Heart right ventricle (tissue), 16 donors: ENCODE measurements at places on chromosomes 12 and 14. TPM values are rescaled to one million over a fixed set of nuclear protein-coding genes. Genes with fewer than 3 reads are reported as not detected.

FZD10 gene
- not detected for total RNA-seq

HOXC5 gene
- total RNA-seq = not detected

GRCh38 chr14:103127861-103128598, 4.8 kb downstream of the TNFAIP2 start:
- no peak for DNase-seq
- no peaks in the 10 kb centered on the region for H3K27me3 ChIP-seq
- H3K36me3 ChIP-seq = no peaks in the 10 kb centered on the region
- H3K27ac ChIP-seq = no peak overlapping the region

DNA sequence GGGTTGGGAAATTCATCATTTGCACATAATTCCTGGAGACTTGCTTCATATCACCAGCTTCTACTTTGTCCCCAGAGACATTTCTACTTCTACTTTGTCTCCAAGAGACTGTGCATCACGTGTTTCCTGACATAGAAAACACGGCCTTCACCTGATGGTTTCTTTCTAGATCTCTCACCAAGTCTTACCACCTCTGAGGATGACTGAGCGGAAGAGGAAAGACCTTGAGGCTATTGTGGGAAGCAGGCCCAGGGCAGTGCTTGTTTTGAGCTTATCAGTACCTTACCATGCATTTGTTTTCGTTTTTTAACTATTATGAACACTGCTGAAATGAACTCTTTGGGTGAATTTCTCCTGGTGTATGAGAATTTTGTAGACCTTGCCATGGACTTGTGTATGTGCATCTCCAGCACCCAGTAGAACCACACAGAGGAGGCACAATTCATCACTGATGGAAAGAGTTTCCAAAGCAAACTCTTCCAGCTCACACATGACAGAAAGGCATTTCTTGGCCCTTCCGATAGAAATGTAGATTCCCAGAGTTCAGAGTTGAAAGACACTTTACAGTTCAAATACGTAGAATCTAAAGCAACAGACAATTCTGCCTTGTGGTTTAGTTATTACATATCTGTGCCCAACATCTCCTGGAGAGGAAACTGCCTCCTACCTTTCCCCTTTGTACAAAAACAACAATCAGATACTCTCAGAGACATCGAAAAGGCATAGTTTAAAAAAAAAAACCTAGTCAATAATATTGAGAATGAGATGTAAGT, 434.7 kb downstream of the FUT8 start:
- no peaks in the 10 kb centered on the region for H3K36me3 ChIP-seq
- no peaks in the 10 kb centered on the region for H3K4me1 ChIP-seq
- H3K27ac ChIP-seq = peak overlapping the region; percentile 69
- no peak for DNase-seq
- H3K27me3 ChIP-seq = no peaks in the 10 kb centered on the region

DNA sequence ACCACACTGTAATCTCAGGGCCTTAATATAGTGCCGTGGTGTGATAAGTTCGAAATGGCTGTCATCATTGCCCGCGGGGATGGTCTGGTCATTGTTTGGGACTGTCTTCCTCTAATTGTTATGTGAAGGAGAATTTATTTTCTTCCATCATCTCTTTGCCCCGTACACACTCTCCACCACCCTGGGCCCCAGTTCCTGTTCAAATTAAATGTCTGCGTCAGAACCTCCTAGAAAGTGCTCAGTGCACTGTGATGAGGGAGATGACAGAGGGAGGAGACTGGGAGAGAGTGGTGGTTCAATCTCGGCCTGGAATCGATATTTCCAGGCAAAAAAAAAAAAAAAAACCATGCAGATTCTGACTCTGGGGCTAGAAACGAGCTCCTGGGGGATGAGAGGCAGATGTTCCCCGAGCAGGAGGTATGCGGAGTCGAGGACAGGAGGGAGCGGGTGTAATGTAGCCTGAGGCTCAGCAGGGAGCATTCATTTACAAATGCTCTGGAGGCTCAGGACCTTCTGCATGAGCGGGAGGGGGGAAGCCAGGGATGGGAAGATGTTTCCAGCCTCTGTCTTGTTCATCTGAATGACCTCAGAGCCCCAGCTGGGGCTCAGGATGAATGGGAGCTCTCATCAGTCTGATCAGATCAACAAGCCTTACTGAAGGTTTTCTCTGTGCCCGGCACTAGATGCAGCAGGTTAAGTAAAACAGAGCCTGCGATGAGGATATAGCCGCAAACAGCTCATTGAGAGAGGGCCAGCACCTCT, 219.5 kb downstream of the TBX5 start:
- DNase-seq = no peak
- peaks cover 6% of the 10 kb centered on the region for H3K27me3 ChIP-seq
- no peaks in the 10 kb centered on the region for H3K36me3 ChIP-seq
- H3K27ac ChIP-seq = no peak overlapping the region
- no peak overlapping the region for H3K4me3 ChIP-seq

DNA sequence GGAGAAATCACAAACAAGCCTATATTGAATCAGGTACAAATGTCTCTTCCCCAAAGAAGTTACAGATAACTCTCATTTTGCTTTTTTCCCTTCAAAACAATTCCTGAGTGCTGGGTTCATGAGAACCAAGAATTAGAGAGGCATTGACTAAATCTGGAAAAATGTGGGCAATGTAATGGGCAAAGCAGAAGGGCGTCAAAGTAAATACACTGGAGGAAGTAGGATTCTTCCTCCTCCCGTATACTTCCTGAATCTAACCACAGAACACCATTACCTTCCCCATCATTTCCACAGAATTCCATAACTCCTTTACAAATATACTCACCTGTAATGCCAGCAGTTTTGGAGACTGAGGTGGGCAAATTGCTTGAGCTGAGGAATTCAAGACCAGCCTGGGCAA, 3.0 kb upstream of the RBMS2 start:
- H3K27ac ChIP-seq = peak overlapping the region; percentile 91
- H3K4me1 ChIP-seq = peaks cover 45% of the 10 kb centered on the region
- no peak overlapping the region for H3K4me3 ChIP-seq
- H3K36me3 ChIP-seq = no peaks in the 10 kb centered on the region

DNA sequence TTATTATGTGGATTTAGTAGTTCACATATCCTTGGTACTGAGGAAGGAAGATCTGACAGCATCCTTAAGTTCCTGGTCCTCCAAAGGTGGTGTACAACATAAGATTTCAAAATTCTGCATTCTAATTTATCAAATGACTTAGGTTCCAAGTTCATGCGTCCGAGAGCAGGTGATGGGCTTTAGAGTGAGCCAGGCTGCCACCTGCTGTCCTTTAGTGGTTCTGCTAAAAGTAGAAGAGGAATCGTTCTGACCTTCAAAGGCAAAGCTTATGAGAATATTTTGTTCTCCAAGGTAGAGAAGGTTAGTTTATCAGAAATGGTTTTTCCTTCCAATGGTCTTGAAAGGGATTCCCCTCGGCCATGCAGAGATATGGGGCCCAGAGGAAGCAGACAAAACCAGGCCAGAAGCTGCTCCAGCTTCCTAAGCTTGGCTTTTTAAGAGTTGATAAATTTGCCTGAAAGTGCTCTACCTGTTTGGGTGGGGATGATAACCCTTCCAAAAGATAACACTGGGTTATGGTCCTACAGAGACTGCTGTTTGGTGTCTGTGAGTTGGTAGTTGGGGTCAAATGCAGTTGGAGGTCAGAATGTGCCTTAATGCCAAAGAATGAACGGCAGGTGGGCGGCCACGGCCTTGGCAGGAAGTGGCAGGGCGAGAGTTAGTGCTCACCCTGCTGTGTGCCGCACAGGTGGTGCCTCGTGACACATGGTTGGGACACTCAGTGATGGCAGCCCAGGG, 29.1 kb upstream of the LRTM2 start:
- peaks cover 35% of the 10 kb centered on the region for H3K4me1 ChIP-seq
- H3K36me3 ChIP-seq = peaks cover 20% of the 10 kb centered on the region
- no peaks in the 10 kb centered on the region for H3K27me3 ChIP-seq
- H3K27ac ChIP-seq = no peak overlapping the region
- no peak for DNase-seq

NRL gene
- total RNA-seq = 1.7 TPM

- peak overlapping the region; percentile 15 for H3K4me3 ChIP-seq
- H3K4me1 ChIP-seq = peaks cover 89% of the 10 kb centered on the region
- peak; percentile 89 for DNase-seq
- H3K27me3 ChIP-seq = no peaks in the 10 kb centered on the region
- H3K36me3 ChIP-seq = no peaks in the 10 kb centered on the region
Observed at GRCh38 chr12:124506145-124506831, 61.1 kb downstream of the NCOR2 start.

FGF6 gene
- total RNA-seq = not detected

GRCh38 chr12:3043406-3043805, 33.8 kb upstream of the TSPAN9 start:
- no peak for DNase-seq
- no peaks in the 10 kb centered on the region for H3K36me3 ChIP-seq
- H3K27me3 ChIP-seq = no peaks in the 10 kb centered on the region

DNA sequence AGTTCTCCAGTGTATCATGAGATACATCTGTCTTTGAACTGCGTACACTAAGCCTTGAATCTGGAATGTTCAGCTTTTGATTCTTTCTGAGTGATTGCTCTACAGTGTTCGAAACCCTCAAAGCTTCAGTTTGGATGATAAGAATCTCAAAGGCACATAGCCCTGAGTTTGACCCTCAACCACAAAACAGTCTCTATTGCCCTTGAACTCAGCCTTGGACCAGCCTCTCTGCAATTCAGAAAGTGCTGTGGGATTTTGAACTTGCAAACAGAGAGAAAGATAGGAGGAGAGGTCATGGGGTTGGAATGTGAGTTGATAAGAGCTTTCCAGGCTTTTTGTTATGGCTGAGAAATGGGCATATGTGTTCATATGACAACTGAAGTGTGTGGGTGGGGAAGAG, 100.3 kb downstream of the MYRFL start:
- H3K27ac ChIP-seq = no peak overlapping the region
- no peak for DNase-seq
- no peaks in the 10 kb centered on the region for H3K4me1 ChIP-seq
- H3K36me3 ChIP-seq = no peaks in the 10 kb centered on the region
- no peak overlapping the region for H3K4me3 ChIP-seq

PRPH gene
- 0.59 TPM for total RNA-seq

SOX5 gene
- total RNA-seq = 4.3 TPM

GRCh38 chr14:33730156-33730555, 220.7 kb downstream of the EGLN3 start:
- H3K27ac ChIP-seq = no peak overlapping the region
- H3K4me3 ChIP-seq = no peak overlapping the region
- no peaks in the 10 kb centered on the region for H3K27me3 ChIP-seq
- DNase-seq = no peak

GABARAPL1 gene
- 324 TPM for total RNA-seq

GRCh38 chr14:102848830-102849525, 71.7 kb downstream of the TRAF3 start:
- H3K36me3 ChIP-seq = no peaks in the 10 kb centered on the region
- H3K4me1 ChIP-seq = peaks cover 14% of the 10 kb centered on the region
- no peak overlapping the region for H3K27ac ChIP-seq
- H3K4me3 ChIP-seq = no peak overlapping the region
- H3K27me3 ChIP-seq = no peaks in the 10 kb centered on the region
- peak; percentile 48 for DNase-seq

DNA sequence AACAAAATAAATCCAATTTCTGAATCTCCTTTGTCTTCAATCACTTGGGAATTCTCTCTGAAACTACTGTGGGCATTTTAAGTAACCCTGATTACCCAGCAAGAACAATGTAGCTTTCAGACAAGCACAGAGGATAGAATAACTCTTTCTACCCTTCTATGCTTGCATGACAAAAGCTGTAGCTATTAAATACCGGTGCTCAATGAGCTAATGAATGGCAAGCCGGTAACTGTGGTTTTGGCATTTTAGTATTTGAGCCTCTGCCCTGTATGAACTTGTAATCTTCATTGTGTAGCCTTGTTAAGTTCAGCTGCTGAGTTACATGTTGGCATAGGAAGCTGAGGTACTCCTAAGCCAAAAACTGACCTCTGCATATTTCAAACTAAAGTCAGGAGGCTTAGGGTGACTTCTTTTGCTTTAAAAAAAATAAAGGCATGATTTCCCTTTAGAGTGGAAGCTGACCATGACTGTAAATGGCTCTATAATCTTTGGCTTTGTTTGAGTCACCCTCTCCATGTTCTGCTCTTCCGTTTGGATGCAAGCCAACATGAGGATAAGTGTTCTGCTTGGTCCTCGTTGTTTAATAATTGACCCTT, 171.0 kb upstream of the HIF1A start:
- no peaks in the 10 kb centered on the region for H3K27me3 ChIP-seq
- H3K36me3 ChIP-seq = no peaks in the 10 kb centered on the region
- no peak overlapping the region for H3K4me3 ChIP-seq
- H3K27ac ChIP-seq = peak overlapping the region; percentile 92

GRCh38 chr12:65511134-65511834, 232.8 kb downstream of the MSRB3 start:
- DNase-seq = peak; percentile 56
- no peak overlapping the region for H3K4me3 ChIP-seq
- H3K4me1 ChIP-seq = peaks cover 17% of the 10 kb centered on the region
- no peaks in the 10 kb centered on the region for H3K36me3 ChIP-seq

DNA sequence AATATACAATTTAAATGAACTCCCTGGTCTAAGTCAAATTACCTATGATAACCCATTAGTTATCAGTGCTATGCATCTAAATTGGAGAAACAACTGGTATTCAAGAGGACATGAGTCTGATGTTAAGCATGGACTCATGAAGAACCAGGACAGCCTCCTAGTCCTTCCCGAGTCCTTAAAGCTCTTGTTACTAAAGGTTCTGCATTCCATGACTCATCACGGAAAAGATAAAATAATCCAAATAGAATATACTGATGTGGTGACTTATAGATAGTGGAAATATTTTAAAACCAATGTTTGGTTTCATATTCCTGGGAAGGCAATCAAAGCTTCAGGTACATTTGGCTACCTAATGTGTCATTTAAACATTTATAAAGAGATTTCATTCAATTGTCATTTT, 117.2 kb upstream of the PMCH start:
- H3K27ac ChIP-seq = no peak overlapping the region
- no peaks in the 10 kb centered on the region for H3K4me1 ChIP-seq
- H3K36me3 ChIP-seq = no peaks in the 10 kb centered on the region
- DNase-seq = no peak

GRCh38 chr12:90653040-90653439, 301.9 kb downstream of the CCER1 start:
- no peak for DNase-seq
- H3K4me1 ChIP-seq = no peaks in the 10 kb centered on the region
- H3K27me3 ChIP-seq = no peaks in the 10 kb centered on the region
- no peak overlapping the region for H3K4me3 ChIP-seq
- no peaks in the 10 kb centered on the region for H3K36me3 ChIP-seq

TEX22 gene
- total RNA-seq = not detected

- H3K36me3 ChIP-seq = no peaks in the 10 kb centered on the region
- H3K4me1 ChIP-seq = no peaks in the 10 kb centered on the region
- no peak for DNase-seq
Observed at GRCh38 chr14:48786498-48786897, 799.7 kb downstream of the RPS29 start.
